ENCODE measurements at places on chromosomes 7 and 10.

GRCh38 chr7:15332956-15333355 lies 228.9 kb downstream of the AGMO start:
- no peak for DNase-seq

DNA sequence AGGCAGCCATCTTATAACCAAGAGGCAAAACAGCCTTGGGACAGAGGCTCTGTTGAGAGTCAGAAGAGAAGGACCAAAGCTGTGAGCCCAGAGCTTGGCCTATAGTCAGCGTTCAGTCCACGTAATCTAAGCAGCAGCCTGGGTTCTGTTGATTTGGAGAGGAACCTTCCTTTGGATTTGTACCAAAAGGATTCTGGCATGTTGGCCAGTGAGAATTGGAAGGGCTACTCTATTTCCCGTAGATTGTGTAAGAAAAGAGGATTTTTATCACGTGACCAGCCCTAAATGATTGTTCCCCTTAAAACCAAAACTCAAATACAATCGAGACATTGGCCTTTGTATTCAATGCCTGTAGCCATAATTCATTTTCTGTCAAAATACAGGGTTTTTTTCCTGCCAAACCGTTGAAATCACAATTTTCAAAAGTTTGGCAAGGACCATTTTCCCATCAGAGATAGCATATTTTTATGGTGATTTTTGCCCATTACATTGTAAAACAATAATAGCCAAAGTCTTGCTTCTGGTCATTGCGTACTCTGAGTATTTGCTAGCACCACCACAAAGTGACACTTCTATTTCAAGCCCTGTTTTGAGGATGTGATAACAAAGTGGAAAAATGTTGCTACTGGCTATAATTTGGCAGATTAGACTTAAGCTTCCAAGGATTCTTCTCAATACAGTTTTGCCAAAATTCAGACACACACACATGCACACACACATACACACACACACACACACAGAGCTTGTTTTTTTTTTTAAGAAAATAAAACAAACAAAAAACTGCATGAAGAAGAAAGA lies 23.1 kb upstream of the BMPER start:
- DNase-seq: no peak

GRCh38 chr10:77898323-77899079 lies 28.1 kb downstream of the DLG5 start:
- no peak for DNase-seq

- DNase-seq: no peak
Measured at GRCh38 chr10:35025916-35026315, 64.2 kb downstream of the CUL2 start.

DNA sequence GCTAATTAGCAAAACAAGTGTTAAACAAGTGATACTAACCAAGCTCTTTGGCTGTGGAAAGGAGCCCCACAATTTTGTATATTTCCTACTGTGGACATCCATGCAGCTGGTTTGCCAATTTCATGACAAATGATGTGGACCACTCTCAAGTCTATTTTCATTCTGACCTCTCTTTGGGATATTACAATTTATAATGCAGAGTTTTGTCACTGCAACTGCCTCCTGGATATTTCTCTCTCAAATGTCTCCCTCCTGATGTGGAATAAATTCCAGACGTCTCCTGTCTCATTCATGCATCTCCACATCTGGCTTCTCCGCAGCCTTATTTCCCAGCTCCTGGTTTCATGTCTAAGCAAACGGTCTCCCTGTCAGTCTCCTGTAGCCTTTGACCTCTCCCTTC lies 80.6 kb upstream of the RHEB start:
- no peak for DNase-seq

- DNase-seq: no peak
Measured at GRCh38 chr10:5442065-5442989, 30.0 kb downstream of the NET1 start.

DNA sequence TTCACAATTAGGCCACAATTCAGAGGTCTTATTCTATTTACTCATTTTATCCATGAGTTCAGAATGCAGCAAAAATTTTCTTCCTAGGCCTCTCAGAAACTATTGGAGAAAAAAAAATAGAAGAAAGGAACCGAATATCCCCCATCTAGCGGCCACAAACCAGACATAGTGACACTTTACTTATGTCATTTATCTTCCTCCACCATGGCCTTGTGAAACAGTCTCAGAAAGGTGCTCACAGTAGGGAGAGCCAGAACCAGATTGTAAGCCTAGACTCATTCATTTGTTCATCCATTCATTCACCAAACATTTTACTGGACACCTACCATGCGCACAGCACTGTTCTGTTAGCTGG lies 16.0 kb downstream of the CREB3L2 start:
- no peak for DNase-seq

DNA sequence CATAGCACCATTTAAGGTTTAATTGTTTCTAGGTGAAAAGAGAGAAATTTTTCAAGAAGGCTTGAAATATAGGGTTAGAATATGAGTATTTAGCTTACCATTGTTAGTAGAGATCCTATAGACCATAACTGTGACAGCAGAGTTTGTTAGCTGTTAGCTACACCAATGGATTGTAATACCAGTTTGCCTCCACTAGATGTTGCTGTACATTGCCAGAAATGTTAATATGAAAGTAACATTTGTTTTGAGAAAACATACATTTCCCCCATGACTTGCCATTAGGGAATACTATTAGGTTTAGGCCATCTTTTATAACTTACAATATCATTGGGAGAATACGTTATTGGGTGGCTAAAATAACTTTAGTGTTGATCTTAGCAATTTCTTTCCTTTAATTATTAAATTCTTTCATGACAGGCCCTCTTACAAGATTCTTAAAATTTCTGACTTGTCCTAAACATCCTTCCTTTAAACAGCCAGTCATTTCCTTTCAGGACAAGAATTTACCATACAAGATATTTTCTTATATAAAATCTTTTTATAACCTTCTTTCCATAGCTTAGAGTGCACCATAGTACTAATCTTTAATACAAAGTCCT lies 39.5 kb downstream of the ZNF117 start:
- DNase-seq: no peak

DNA sequence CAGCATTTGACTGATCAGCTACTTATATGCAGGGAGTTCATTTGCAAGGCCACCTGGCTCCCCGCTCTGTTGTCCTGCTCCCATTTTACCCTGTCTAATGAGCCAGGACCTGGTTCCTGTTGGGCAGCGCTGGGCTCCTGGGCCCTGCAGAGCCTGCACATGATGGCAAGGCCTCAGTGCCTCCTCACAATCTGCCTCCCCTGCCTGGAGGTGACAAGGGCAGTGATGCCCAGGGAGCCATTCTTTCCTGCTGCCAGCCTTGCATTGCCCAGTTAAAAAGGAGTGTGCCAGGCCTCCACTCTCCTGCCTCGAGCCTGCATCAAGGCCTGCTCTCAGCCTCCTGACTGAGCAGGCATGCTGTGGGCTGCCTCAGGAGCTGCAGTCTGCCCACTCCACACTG lies 28.5 kb downstream of the CHAT start:
- no peak for DNase-seq

GRCh38 chr10:125201791-125202622 lies 41.6 kb upstream of the CTBP2 start:
- no peak for DNase-seq

- DNase-seq: no peak
Measured at GRCh38 chr10:11560076-11560709, 51.3 kb downstream of the USP6NL start.

DNA sequence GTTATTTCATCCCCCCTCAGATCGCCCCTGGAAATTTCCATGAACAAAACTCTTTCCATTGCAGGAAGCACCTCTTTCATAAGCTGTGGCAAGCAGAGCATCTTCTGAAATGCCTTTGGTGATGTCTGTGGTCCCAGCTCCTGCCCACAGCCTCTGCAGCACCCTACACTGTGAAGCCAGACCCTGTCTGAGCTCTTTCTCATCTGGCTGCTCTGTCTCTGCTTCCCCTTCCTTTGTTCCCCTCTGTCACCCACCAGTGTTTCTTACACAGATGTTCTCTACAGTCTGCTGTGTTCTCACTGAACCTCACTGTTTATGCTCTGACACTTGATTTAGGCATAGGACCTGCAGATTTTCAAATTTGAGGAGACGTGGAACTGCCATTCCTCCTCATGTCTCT lies 1.9 kb upstream of the TAS2R39 start:
- DNase-seq: no peak

- DNase-seq: no peak
Measured at GRCh38 chr7:18352339-18353255, 143.0 kb upstream of the HDAC9 start.

- no peak for DNase-seq
Measured at GRCh38 chr10:115972426-115972825, 300.6 kb downstream of the GFRA1 start.

- DNase-seq: no peak
Measured at GRCh38 chr7:14258441-14258840, 269.0 kb upstream of the ETV1 start.

- no peak for DNase-seq
Measured at GRCh38 chr10:85648279-85648754, 718.3 kb downstream of the GRID1 start.

GRCh38 chr7:76185187-76185896 lies 16.4 kb upstream of the SRRM3 start:
- DNase-seq: no peak

DNA sequence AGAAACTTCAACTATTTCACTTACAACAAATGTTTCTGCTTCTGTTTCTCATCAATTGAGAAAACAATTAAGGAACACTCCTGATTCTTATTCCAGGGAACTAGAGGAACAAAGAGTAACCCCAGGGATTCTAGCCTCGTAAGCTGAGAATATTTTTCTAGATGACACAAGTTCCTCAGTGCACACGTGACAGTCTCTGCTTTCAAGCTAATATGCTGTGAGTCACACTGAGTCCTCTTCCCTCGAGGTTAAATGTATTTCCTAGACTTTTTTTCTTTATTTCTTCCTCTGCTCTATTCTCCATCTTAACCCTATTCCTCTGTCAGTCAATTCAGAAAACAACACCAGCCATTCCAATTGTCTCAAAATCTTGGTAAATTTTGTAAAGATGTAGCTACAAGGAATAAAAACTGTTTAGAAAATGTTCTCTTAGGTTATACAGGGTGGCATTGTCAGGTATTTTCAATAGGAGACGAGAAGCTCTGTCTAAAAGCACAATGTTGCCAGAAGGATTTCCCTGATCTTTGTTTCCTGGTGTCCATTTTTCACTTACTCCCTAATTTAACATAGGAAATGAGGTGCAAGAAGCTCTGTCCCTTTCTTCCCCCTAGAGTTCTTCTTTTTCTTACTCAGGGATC lies 5.8 kb upstream of the C1GALT1 start:
- DNase-seq: no peak

- no peak for DNase-seq
Measured at GRCh38 chr10:133100186-133100585, 12.5 kb downstream of the ADGRA1 start.

GRCh38 chr7:45421806-45422205 lies 152.4 kb upstream of the ADCY1 start:
- no peak for DNase-seq

GRCh38 chr10:124305984-124306383 lies 112.7 kb downstream of the OAT start:
- no peak for DNase-seq

- peak; percentile 58 for DNase-seq
Measured at GRCh38 chr7:135558337-135558767, 635 bp downstream of the NUP205 start.

- no peak for DNase-seq
Measured at GRCh38 chr7:1232103-1232466, 587 bp upstream of the UNCX start.

DNA sequence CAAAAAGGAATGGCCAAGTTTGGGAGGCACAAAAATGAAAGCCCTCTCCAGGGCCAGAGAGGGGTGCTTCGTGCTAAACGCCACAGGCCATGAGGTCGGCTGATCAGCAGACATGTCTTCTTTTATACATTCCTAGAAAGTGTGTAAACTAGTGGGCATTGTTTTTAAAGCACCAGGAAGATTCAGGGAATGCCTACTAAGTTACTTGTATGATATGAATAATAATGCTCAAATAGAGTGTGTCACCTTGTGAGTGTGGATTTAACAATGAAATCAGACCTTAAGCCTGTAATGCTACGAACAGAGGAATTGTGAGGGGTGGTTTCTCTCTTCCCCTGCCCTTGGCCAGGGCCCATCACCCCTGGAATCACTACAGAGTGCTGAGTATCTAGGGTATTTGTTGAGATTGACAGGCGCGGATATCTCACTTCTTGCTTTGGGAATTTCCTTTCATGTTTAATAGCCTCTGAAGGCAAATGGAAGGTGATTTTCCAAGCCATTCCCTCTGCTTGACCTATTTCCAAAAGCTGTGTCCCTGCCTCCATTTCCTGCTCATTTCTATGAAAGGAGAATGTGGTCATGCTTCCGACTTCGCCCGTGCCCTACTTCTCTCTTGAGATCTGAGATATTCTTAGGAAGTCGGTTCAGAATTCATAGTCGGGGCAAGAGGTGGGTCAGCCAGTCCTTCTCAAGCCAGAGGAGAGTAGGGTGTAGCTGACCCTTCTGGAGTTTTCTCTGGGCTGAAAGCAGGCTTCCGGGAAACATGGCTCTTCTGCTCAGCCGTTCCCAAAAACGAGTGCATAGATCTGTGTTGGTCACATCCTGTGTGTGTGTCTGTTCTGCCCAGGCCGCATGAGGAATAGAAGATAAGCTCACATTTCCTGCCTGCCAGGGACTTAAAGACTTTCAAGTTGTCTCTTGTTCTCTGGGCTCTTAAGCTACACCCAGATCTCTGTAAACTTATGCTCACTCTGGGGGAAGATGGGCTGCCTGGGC lies 167.8 kb upstream of the ITGB1 start:
- no peak for DNase-seq

DNA sequence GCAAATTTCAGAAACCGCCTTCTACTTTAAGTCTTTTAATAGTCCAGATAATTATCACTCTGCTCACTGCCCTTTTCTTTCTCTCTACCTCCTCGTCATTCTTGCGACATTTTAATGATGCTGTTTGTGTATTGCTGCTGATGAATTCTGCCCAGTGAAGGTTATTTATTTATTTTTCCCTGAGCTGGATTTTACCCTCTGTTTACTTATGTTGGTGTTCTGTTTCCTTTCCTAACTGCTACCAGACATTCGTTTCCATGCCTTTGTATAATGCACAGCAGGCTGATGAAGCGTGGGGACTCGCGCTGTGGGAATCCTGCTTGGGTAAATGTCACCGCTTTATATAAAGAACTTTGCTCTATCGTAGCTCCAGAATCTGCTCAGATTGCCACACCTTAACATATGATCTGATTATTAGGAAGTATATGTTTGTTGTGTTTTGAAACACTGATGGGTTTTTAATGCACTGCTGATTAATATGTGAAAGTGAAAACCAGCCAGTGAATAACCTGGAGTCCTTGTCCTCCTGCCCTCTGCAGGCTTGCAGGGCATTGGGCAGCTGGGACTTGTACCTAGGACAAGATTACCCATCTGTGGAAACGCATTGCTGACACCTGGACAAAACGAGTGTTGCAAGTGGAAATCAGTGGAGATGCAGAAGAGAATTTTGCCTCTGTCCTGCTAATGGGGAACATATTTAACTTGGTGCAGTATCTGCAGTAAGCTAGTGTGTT lies 291.5 kb downstream of the SDK1 start:
- no peak for DNase-seq

DNA sequence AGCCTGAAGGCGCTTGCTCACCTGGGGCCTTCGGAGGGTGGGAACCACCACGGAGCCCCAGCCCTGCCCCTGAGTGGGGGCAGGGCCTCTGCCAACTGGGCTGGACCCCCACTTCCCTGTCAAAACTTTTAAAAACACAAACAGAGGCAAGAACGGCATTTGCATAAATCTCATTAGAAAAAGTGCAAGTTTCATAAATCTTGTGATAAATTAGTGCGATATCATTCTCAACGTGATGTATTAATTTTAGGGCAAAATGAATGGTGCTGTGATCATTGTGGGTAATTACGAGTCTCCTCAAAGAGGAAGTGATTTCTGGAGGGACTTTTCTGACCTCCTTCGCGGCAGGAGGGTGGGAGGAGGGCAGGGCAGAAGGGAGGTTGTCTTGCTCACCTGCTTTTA lies 98.3 kb downstream of the CDH23 start:
- no peak for DNase-seq

- DNase-seq: no peak
Measured at GRCh38 chr7:490461-491291, 29.0 kb downstream of the PDGFA start.

All from effector memory CD4-positive, alpha-beta T cell (primary cell).